Hematopoietic multipotent progenitor cell treated with erythropoietin and hydrocortisone succinate and interleukin-3 and kit ligand, for 17 days (in vitro differentiated cells): ENCODE measurements at places on chromosomes 2 and 18.

GRCh38 chr2:227460070-227460485 is 11.9 kb upstream of the AGFG1 start:
- no peak for DNase-seq

- DNase-seq = peak; percentile 78
Measured at GRCh38 chr18:59837586-59837985, 62.2 kb upstream of the PMAIP1 start.

GRCh38 chr2:168929031-168929430 is 27.9 kb downstream of the G6PC2 start:
- DNase-seq = no peak

GRCh38 chr18:37871561-37871960 is 306.0 kb upstream of the CELF4 start:
- DNase-seq = no peak

DNA sequence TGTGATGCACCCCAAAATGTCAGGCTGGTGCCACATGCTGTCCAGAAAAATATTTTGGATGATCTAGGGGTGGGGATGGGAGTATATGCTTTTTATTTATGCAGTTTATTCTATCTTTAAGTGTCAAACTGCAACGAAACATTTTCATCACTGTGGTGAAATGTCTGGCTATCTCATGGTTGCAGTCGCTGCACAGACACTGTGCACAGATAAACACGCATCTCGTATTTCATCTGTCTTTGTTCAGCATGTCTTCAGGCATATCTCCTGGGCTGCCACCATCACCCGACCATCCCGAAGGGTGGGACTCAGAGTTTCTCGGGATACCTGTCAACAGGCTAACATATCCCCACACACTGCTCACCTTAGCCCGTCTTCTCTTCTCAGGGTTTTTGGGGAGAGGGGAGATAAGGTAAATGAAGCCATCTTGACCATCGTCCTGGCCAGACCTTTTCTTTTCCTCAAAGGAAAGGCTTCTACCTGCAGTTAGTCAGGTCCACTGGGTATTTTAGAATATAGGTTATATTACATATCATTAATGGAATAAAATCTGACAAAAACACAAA is 80.7 kb upstream of the NABP1 start:
- peak; percentile 9 for DNase-seq

DNA sequence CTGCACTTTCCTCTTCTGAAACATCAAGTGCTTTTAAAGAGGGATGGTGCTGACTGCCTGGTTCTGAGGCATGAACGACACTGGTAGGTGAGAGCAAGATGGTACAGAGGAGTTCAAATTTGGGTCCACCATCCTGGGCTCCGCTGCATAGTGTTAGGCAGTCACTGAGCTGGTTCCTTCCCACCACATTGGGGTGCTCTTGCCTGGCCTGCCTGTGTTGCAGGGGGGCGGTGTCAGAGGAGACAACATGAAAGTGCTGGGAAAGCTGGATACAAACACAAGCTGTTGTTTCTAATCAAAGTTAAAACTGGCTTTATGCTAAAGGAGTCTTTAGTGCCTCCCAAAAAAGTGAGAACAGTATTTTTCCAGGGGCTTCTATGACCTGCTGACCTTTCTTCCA is 258.1 kb downstream of the GBX2 start:
- DNase-seq = peak; percentile 26

GRCh38 chr2:163417596-163418337 is 318.0 kb downstream of the FIGN start:
- DNase-seq = no peak

DNA sequence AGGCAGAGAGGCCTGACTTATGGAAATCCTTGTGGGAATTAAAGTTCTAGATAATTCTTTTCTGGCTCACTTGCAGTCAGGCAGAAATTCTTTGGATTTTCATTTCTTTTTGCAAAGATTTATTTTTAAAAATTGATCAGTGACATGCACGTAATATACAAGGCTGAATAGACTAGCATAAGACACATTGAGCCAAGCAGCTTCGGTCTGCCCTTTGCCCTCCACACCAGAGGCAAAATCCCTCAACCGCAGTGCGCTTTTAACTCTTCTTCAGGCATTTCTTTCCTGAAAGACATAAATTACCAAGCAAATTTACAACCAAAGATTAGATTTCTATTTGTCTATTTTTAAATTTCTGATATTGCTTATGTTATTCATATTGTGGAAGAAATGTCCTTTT is 227.9 kb downstream of the LOXHD1 start:
- no peak for DNase-seq

GRCh38 chr2:157290525-157290924 is 33.0 kb downstream of the GALNT5 start:
- peak; percentile 43 for DNase-seq

DNA sequence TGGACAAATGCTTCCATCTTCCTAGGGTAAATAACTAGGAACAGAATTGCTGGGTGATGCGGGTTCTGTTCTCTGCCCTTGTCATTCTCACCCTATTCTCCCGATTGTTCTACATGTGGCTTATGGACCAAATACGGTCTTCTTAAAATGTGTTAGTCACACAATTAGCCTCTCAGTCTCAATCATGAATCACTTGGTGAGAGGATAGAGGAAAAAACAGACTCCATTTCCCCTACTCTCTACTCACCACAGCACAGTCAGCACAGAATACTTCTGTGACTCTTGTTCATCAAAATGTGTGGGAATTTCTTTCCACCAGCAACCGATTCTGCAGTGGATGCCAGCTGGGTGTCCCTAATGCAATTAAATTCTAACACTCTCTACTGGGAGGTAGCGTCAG is 125.2 kb downstream of the SH3BP4 start:
- no peak for DNase-seq

- DNase-seq = no peak
Measured at GRCh38 chr2:234479465-234479864, 17.4 kb downstream of the ARL4C start.

GRCh38 chr18:51196118-51196810 is 1.2 kb downstream of the MEX3C start:
- peak; percentile 54 for DNase-seq

DNA sequence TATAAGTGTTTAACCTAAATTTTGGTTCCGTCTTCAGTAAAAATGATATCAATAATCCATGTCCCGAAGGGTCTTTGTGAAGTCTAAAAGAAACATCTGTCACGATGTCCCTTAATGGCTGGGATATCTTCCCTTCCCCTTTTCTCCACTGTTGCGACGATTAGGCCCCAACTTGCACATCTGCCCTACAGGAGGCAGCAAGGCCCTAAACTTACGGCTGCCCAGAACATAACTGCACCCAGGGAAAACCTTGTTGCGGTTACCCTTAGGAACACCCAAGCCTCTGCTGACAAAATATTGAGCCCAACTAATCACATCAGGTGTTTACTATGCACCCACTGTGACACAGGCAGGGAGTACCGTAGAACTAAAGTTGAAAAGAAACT is 1.3 kb upstream of the SMAD2 start:
- DNase-seq = no peak

DNA sequence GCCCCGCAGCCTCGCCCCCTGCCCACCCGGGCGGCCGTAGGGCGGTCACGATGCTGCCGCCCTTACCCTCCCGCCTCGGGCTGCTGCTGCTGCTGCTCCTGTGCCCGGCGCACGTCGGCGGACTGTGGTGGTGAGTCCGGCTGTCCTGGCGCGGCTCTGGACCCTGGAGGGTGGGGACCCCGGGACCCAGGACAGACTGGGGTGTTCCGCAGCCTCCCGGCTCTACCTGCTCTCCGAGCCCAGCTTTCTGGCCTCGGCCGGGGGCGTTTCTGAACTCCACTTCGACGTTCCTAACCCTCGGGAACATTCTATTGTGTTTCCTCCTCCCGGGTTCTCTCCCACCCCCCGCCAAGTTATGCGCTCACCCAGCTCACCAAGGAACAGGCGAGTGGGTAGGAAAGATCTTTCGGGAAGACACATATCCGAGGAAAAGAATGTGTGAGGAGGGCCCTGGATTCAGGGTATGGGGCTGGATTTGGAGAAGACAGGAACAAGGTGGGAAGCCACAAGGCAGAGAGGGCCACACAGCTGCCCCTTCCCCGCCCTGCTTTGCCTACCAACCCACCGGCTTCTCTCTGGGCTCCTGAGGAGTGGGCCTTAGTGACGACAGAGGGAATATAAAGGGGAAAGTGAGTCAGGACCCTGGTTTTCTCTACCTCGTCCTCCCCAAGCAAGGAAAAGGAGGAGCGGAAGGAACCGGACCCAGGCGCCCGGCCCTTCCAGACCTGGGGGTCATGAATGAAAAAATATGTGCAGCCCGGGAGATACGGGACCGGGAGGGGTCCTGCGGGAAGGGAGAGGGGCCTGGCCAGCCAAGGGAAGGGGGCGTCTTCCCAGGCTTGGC is 605 bp downstream of the WNT6 start:
- no peak for DNase-seq

- DNase-seq = no peak
Measured at GRCh38 chr2:151401149-151401548, 8.6 kb upstream of the RIF1 start.

GRCh38 chr18:28153485-28154065 is 23.4 kb downstream of the CDH2 start:
- DNase-seq = no peak

DNA sequence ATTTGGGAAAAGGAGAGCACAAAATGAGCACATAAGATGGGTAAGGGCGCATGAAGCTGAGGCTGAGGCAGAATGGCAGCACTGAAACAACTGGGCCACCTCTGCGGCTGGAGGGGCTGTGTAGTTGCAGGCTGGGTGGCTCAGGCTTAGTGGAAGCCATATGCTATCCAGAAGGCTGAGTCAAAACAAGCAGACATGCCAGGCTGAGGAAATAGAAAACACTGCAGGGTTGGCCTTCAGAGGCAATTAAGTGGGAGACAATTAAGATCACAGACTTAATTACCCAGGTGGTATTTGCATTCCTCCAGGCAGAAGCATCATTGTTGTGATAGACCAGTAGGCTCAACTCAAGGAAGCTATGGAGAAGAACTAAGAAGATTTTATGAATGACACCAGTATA is 11.4 kb upstream of the XPO1 start:
- DNase-seq = no peak

DNA sequence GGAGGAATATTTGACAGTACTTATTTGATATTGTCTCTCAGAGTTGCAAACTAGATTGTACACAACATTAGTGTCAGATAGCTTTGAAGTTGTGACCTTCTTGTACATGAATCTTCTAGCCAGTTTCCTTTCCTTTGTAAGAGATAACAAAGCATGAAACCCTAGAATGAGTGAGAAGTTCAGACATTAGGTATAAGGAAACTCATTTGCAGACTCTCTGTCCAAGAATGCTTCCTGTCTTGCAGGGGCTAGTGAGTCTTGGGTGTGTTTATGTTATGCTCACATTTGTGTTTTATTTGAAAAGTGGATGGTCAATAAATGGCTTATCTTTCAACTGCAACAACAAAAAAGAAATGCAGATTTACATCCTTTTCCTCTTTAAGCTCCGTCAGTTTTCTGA is 1.4 kb downstream of the BOD1L2 start:
- DNase-seq = no peak

- no peak for DNase-seq
Measured at GRCh38 chr2:76928026-76928425, 594.1 kb downstream of the LRRTM4 start.

DNA sequence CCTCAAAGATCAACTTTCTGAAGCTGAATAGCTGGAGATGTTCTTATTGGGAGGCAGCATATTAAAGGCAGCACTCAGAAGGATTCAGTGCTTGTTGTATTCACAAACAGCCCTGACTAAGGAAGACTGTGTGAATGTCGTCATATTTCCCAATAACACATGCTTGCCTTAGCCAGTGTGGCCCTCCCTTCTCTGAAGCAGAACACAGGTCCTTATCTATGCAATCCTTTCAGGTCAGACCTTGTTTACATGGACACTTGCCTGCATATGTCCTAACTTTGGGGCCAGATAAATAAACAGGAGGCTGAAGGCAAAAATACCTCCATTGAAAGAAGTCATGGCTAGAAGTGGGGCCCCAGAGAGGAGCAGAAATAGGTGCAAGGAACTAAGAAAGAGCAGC is 97.2 kb downstream of the SLC4A3 start:
- DNase-seq = no peak

GRCh38 chr18:29882620-29883019 is 1159.9 kb downstream of the DSC3 start:
- no peak for DNase-seq

GRCh38 chr2:8633735-8634313 is 48.0 kb upstream of the ID2 start:
- no peak for DNase-seq

GRCh38 chr2:157866202-157866601 is 9.9 kb downstream of the ACVR1 start:
- DNase-seq = no peak

DNA sequence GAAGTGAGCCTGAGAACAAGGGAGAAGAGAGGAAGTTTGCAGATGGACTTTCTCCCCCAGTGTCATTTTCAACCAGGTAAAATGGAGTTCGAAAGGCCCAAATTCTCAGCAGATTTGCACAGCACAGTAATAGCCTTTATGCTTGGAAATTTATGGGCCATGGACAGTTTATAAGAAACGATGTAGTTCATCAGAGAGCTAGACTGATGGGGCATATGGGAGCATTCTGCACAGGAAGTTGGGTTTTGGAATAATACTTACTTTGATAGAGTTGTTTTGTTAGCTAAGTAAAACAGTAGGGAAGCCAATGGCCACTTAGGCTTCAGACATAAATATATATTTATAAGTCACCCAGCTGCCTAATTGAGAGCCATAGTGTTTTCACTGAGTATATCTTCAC is 169.4 kb downstream of the MEIS1 start:
- no peak for DNase-seq

DNA sequence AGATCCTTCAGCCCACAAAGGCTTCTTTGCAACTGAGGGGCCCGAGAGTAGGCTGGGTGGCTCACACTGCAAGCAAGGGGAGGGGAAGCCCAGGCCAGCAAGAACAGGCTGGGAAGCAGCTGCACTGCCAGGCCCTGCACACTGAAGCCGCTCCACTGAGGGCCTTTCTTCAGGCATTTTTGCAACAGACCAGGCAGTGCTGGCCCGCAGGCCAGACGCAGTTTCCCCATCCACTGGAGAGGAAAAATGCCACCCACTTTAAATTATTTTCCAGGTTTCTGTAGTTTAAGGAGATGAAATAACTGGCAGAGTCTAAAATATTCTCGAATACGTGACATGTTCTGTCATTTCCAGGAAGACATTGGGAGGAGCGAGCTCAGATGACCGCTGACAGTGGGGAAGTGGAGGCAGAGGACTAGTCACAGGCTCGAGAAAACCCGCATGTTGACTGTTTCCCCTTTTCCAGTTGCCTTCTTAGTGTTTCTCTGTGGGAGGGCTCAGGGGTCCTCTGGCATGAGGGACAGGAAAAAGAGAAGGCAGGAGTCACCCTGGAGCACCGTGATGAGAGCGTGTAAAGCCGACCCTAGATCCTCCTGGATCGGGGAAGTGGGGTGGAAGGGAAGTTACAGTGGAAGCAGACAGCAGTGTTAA is 53.3 kb upstream of the B3GNT7 start:
- no peak for DNase-seq

DNA sequence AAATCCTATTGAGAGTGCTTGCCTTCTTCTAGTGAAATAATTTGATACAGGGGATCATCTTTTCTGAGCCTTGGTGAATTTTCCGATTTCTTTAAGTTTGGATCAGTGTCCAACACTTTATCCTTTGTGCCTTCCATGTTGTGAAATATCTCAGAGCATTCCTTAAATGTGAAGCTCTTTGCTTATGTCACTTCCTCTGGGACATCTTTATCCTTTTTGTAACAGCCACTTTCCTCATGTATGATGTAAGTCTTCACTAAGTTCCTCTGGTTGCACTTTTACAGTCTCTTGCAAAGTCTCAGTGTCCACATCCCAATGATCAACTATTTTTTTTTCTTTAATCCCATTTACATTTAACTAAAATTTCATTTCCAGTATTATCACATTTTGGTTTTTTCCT is 254.2 kb downstream of the EN1 start:
- DNase-seq = no peak

GRCh38 chr18:12424252-12424651 is 16.5 kb downstream of the PRELID3A start:
- DNase-seq = no peak

GRCh38 chr2:225773148-225773547 is 373.6 kb downstream of the NYAP2 start:
- DNase-seq = no peak
